ENCODE measurements at places on chromosomes 13 and 19. TPM values are rescaled to one million over a fixed set of nuclear protein-coding genes. Genes with fewer than 3 reads are reported as not detected.

DNA sequence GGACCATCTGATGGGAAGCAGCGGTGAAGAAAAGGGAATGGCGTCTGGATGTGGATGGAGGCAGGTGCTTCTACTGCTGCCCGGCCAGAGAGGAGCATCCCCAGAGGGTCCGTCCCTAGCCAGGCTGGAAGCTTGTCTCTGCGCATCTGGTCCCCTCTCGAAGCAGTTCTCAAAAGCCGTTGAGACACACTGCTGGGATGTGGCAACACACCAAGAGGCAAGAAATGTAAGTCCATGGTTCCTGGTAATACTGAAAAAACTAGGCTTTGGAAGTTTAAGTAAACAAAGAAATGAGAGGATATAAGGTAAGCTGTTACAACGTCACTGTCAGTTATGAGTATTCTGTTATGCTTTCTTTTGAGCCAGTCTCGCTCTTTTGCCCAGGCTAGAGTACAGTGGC, 15.1 kb upstream of the FFAR2 start:
- no peak for DNase-seq

GRCh38 chr13:95754069-95754468, 77.1 kb downstream of the DNAJC3 start:
- no peak for DNase-seq

DNA sequence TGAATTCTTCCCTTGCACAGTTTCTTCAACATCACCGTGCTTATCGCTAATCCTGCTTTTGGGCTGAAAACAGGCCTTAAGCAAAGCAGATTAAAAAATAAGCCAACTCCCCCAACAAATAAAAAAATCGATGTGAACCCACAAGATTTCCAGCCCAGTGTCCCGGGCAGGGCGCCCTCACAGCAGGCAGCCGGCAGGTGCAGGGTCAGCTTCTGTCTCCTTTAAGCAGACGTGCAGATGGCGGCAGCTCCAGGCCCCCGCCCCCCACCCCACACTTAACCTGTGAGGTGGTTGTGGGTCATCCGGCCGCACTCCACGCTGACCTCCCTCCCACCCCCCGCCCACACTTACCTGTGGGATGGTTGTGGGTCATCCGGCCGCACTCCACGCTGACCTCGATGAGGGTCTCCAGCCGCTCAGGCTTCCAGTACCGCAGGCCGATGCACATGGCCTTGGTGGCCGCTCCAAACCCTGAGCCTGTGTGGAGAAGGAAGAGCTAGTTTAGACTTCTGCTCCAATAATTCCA, 19.8 kb downstream of the ADPRHL1 start:
- DNase-seq: no peak

DNA sequence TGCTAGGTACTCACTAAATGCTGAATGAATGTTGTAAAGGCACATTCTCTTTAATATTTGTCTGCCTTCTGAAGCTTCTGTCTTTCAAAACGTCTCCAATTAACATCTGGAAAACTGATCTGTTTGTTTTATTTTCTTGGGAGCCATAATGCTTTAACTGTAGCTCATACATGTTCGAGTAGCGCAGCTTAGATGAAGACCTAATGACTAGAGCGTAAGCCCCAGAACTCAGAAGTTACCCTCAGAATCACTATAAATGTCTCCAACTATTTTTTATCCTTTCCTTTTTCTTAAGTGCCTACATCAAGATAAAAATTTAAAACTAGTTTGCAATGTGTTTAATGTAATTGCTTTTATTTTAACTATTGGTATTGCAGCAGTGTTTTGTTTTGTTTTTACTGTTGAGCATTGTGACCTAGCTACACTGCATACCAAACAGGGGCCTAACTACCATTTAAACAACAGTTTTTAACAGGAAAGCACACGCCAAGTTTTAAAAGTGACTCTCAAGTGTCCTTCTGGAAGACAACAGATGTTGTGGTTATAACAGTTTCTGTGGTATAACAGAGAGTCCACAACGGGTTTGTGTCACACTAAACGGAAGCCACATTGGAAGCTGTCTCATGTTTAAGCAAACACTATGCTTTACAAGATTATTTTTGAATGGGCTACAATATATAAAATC, 42.0 kb downstream of the MRPL57 start:
- peak; percentile 98 for DNase-seq

DNA sequence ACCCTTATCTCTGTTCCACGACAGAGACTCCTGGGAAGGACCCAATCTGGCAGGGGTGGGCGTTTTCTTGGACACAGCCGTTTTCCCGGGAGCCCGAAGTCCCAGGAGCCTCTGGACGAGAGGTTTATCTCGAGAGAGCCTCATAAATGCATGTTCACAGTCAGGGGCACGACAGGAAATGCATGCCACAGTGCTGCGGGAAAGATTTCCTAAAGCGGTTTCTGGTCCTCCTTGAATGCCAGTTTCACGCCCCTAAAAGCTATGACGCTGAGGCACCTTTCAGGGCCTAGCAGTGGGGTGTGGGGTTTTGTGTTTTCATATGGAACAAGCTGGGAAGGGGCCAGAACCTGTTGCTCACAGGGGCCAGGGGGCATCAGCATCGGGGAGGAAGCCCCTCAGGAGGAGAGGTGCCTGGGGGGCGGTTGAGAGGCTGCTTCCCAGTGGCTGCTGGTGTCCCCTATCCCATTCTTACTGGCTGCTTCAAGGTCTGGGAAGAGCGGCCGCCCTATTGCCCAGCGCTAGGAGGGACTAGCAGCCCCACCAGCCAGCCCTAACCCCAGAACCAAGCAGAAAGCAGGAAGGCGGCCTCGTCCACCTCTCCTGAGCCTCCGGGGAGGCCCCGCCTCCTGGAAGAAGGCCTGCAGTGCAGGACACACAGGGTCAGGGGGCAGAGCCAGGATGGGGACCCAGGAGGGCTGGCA, 157.0 kb downstream of the KDM4B start:
- peak; percentile 43 for DNase-seq

GRCh38 chr13:32737111-32737571, 150.9 kb downstream of the PDS5B start:
- peak; percentile 30 for DNase-seq

DNA sequence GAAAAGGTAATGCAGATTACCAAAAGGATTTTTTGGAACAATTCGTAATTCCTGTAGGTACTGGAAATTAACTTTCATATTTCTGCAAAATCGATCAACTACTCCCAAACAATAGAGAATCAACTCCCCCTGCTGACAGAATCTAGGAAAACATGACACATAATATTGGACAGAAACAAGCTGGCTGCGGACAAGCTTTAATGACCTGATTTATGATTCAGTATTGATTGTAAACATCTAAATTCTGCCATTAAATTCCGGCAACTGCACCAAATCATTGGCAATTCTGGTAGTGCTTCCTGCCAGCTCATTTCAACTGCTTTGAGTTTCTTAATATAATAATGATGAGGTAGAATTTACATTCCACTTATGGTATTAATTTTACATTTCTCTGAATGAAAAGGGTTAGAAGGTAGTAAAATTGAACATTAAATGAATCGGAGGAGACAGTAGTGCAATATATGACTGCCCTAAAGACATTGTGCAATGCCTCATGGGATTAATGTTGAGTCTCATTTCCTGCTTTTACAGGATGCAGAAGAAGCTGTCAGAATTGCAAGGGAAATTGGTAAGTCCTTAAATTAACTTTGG, 146.5 kb downstream of the PCCA start:
- peak; percentile 23 for DNase-seq

GRCh38 chr19:7246601-7247000, 47.6 kb downstream of the INSR start:
- DNase-seq: no peak

- no peak for DNase-seq
Observed at GRCh38 chr13:71325556-71325955, 541.4 kb downstream of the DACH1 start.

DNA sequence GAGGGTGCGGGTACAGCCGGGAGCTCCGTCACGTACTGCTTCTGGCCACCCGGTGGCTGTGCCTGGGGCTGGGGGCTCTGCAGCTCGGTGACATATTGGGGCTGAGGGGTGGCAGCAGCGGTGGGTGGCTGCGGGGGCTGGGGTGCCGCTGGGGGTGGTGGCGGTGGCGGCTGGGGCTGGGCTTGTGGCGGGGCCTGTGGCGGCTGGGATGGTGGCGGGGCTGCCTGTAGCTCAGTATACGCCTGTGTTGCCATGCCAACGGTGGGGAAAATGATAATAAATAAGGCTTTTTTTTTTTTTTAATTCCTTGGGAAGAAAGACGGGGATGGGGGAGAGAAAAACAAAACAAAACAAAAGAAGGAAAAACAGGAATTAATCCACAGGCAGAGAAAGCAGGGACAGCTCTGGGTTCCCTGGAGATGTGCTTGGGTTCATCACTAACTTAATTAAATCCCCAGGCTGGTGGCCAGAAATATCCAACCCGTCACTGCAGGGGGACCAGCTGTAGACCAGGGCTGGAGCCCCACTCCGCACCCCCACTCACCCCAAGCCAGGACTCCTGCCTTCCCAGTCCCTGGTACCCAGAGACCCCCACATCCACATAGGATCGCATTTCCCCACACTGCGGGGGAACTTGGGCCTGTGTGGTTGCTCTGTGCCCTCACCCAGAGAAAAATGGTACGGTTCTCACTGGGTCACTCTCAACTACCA, 12.4 kb downstream of the RFX1 start:
- DNase-seq: no peak

DNA sequence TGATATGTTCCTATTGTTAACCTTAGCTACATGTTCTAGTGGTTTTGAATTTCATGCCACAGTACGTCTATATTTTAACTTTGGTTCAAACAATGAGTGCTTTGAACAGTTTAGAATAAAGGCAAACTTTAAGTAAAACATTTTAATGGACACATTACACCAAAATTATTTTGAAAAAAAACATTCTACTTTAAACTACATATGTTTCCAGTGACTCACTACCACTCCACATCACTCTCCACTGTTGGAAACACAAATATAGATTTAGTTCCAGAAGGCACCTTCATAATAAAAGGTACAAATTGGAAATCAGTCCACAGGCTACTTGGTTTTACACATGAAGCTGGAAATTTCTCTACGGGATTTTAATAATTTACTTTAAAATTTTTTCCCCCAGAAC, 373.5 kb downstream of the MYO16 start:
- DNase-seq: no peak

DNA sequence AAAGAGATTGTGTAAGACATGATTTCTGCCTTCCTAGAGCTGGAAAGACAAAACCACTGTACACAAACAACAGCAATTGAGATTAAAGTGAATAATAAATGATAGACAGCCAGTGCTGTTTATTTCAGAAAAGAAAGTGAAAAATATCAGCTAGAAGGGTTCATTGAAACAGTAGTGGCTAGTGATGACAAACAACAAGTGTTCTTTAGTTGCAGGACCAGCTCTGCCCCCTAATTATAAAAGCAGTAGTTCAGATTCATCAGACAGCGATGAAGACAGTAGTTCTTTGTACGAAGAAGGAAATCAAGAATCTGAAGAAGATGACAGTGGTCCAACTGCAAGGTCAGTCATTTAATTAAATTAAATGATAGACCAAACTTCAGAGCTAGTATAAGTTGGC, 14.8 kb downstream of the GPALPP1 start:
- no peak for DNase-seq

GRCh38 chr13:111262715-111263114, 57.7 kb upstream of the TEX29 start:
- no peak for DNase-seq

DNA sequence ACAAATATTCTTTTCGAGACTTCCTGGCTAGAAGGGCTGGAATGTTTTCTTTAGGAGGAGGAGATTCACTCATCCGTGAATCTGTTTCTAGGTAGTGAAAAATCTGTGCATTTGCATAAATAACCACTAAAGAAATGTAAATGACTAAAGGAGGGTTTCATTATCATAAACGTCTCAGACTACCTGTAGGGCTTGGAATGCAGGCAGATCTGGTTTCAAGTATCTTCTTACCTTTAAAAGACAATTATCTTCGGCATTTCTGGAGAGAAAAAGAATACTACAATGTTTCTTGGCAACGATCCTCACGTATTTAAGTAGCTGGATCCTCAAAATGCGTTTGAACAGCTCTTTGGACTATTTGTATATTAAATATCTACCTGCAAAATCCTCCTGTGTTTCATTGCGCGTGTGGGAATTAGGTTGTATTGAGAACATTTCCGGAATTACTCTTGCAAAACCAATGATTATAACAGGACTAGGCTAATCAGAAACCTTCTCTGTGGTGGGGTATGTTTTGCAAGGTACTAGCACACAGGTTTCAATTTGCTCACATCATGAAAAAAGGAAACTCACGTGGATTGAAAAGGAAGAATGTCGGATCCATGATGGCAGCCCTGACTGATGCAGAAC, 291.1 kb upstream of the ARGLU1 start:
- no peak for DNase-seq

DNA sequence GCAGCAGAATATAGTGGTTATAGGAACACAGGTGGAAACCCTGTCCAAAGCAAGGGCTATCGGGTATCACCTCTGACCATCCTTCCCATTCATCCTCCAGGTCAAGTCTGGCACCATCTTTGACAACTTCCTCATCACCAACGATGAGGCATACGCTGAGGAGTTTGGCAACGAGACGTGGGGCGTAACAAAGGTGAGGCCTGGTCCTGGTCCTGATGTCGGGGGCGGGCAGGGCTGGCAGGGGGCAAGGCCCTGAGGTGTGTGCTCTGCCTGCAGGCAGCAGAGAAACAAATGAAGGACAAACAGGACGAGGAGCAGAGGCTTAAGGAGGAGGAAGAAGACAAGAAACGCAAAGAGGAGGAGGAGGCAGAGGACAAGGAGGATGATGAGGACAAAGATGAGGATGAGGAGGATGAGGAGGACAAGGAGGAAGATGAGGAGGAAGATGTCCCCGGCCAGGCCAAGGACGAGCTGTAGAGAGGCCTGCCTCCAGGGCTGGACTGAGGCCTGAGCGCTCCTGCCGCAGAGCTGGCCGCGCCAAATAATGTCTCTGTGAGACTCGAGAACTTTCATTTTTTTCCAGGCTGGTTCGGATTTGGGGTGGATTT, 2.1 kb upstream of the RAD23A start:
- DNase-seq: no peak

GRCh38 chr19:58154287-58154678, 3.7 kb upstream of the ZNF329 start:
- DNase-seq: no peak

- no peak for DNase-seq
Observed at GRCh38 chr13:24505756-24506155, 6.8 kb downstream of the PARP4 start.

DNA sequence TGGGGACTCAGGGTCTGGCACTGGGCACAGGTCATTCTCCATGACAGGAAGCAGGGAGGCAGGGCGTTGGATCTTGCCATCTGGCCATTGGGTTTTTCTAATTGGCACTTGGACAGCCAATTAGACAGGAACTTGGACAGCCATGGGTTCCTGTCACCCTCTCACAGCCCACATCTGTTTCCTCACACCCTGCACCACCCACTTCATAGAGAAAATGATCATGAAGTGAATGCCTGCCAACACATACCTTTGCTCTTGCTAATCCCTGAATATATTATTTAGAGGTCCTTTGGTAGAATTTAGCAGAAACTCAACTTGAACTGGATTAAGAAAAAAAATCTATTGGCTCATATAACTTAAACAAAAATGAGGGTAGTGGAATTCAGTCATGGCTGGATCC, 4.9 kb upstream of the OLFM2 start:
- DNase-seq: no peak

The BRME1 gene
- total RNA-seq: 2.4 TPM

The C19orf33 gene
- total RNA-seq: 1.9 TPM

The RCBTB2 gene
- 3.5 TPM for total RNA-seq

The FXYD3 gene
- total RNA-seq: 0.81 TPM

Measured in hematopoietic multipotent progenitor cell (in vitro differentiated cells).